ENCODE measurements at places on chromosomes 11 and 22.

DNA sequence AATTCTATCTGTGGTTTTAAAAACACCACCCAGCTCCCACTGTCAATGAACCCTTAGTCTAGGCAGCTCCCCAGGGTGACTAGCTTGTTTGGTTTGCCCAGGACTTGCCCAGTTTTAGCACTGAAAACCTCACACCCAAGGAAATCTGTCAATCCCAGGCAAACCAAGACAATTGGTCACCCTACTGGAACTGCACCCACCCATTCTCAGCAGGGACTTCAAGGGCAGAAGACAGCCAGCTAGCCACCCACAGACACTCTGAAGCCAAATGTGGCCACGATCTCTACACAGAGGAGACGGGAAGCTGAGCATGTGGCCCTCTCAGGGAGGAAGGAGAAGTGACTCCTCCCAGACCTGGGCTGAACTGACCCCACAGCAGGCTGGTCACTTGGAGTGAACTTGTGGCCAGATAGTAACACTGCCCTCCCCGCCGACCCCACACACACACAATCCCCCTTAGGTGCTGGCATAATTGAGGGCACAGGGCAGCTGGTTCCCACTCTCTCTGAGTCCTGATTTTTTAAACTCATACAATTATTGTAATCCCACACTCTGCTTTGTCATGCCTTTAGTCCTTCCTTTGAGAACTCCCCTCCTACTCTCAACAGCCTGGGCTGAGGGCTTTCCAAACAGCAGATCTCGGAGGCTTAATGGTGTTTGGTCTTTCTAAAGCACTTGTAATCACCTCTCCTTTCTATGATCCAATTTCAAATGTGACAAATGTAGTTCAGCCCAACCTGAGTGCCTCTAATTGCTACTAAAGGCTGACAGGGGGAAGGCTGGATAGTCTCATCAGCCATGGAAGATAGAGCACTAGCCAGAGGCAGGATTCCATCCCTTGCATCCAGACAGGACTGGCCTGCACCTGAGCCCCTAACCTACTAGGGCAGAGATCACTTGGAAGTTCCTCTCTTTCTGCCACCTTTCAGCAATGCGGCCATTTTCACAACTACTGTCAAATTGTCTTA is 74.7 kb upstream of the DRD2 start:
- no peak for DNase-seq

DNA sequence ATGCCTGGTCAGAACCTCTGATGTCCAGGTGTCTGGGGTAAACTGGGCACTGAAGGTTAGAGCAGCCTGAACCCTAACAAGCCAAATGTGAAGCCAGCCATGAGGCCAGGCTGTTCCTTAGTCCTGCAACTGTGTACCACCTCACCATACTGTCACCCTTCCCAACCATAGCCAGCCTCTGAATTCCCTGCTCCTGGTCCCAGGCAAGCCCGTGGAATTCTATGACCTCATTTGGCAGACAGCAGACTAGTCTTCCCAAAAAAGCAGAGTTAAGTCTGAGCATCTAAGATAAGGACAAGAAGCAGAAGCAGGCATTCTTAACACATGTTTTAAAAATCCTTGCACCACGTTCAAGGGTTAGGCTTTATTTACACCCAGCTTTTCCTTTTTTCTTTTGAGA is 134.8 kb downstream of the C11orf58 start:
- DNase-seq, result no peak

GRCh38 chr22:35590634-35591295 is 26.4 kb downstream of the MB start:
- no peak for DNase-seq

DNA sequence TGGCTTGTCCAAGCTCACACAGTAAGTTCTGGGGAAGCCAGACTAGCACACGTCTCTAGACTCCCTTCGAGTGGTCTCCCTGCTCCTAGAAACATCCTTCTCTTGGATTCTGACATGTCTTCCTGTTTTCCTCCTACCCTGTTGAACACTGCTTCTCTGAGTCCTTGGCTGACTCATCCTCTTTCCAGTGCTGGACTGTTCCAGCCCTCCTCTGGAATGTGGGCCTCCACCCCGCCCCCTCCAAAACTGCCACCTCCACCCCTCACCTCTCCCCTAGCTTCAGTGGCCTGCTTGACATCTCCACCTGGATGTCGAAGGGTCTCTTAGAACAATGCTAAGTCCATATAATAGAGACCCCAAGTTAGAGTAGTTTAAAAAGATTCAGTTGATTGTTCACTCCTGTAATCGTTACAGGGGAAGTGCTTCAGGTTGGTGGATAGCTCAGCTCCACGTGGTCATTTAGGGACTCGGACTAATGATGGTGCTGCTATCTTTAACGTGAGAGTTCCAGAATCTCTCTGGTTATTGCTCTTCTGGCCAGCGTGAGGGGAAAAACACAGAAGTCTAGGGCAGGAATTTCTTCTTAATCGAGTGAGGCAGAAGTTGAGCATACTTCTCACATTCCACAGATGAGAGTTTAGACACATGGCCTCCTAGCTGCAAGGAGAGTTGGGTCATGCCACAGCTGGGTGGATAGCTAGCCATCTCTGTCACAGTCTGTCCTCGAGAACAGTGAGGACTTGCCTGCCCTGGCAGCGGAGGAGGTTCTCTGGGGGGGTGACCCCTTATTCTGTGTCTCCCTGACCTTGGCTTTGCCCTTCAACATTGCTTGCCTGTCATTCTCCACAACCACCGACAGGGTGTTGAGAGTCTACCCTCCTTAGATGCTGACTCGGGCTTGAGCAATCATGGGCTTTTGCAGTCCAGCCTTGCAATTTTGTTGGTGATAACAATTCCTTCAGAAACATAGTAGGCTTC is 4.7 kb upstream of the C11orf96 start:
- no peak for DNase-seq

- DNase-seq, result peak; percentile 63
Observed at GRCh38 chr11:130897262-130898182, 18.8 kb downstream of the SNX19 start.

- no peak for DNase-seq
Observed at GRCh38 chr22:41302811-41303210, 1.5 kb downstream of the ZC3H7B start.

DNA sequence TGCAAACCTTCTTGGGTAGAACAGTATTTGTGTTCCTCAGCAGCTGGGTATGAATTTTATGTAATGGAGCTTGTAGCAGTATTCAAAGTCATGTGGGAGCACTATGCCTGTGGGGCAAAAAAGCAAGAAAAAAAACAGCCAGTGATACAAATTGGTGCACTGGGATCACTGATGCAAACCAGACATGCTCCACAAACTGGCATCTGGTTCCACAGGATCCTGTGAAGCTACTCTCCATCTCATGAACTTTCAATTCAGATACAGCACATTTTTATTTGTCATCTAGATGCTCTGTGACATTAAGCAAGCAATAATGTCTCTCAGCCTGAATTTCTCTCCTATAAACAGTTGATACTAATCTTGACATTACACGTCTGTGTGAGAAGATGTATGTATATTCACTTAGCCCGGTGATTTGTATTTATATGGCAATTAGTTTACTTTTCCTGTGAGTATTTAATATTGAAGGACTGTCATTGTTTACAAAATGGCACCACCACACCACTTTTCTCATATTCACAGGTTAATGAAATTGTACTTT is 208.5 kb upstream of the GRIA4 start:
- DNase-seq, result no peak

DNA sequence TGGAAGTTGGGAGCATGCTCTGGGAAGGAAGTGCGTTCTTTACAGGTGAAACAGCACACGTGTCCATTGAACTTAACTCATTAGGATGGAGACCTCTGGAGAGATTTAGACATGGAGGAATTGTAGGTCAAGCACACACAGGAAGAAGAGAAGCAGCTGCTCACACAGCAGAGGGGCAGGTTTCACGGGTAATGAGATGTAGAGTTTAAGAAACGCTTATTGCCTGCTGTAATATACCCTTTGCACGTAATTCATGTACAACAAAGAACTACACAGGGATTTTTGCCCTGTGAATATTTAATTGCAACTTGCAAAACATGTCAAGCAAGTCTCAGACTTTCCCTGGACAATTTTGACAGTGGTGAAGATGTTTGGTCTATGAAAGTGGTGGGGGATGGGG is 508.0 kb downstream of the OPCML start:
- DNase-seq, result no peak

DNA sequence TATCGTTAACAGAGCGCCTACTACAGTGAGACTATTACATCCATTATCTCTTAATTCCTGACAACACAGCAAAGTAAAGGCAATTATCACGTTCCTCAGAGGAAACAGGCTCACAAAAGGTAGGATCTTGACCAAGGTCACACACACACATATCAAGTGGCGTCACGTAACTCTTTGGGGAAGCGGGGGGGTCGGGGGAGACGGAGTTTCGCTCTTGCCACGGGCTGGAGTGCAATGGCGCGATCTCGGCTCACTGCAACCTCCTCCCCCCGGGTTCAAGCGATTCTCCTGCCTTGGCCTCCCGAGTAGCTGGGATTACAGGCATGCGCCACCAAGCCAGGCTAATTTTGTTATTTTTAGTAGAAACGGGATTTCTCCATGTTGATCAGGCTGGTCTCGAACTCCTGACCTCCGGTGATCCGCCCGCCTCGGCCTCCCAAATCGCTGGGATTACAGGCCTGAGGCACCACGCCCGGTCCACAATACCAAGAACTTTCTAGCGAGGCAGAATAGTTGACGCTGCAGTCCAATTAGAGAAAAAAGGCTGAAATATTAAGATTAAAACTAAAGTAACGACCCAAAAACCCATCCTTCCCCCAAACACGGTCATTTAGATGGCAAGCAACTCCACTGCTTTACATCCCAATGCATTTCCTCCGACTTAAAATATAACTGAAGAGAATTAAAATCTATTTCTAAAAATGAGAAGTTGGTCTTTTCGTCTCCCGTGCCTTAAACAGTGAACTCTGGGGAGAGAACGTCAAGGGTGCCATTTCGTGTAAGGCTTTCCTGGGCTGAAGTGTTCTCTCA is 1.2 kb downstream of the DDX17 start:
- no peak for DNase-seq

GRCh38 chr11:70536051-70536877 is 137.9 kb downstream of the CTTN start:
- DNase-seq, result no peak

GRCh38 chr22:36644333-36644757 is 59.2 kb downstream of the CACNG2 start:
- DNase-seq, result peak; percentile 79

GRCh38 chr11:110759972-110760381 is 47.7 kb upstream of the ARHGAP20 start:
- DNase-seq, result peak; percentile 65

GRCh38 chr22:45776313-45776585 is 104.6 kb downstream of the ATXN10 start:
- DNase-seq, result no peak

- no peak for DNase-seq
Observed at GRCh38 chr22:38431266-38432010, 23.6 kb downstream of the KCNJ4 start.

Data from fibroblast of the conjunctiva (primary cell).